IPS DF 6.9 (cell line): ENCODE measurements at places on chromosomes 7 and 10.

DNA sequence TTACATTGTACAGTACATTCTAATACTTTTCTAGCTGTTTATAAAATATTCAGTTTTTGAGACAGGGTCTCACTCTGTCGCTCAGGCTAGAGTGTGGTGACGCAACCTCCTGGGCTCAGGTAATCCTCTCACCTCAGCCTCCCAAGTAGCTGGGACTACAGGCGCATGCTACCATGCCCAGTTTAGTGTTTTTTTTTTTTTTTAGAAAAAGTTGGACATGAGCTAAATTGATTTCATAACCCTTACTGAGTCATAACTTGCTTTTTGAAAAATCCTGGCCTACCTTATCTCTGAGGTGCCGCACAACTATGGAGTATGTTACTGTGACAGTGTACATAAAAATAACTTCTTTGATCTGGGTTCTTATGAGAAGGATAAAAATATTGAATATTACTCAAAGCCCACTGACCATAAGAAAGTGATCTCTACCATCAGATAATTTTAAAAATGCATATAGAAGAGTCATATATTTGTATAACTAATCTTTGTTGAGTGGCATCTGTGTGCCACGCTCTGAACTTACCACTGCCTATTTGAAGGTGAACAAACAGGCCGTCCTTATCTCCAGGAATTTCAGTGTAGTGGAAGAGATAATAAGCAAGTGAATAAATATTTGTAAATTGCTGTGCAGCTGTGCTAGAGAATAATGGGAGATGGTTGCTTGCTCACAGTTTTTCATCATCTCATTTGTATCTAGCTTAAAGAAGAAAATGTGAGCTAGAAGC lies 73.2 kb downstream of the PPP1R9A start:
- no peak for DNase-seq

- DNase-seq: no peak
These were observed 49.1 kb upstream of the NPTX2 start for GRCh38 chr7:98567991-98568390.

- no peak for DNase-seq
These were observed 56.4 kb upstream of the ECHDC3 start for GRCh38 chr10:11685787-11686218.

- DNase-seq: no peak
These were observed 86.6 kb upstream of the KCTD7 start for GRCh38 chr7:66542049-66542448.

- DNase-seq: no peak
These were observed 87.9 kb downstream of the CUX1 start for GRCh38 chr7:101905203-101905865.

GRCh38 chr10:81884856-81885255 lies 9.9 kb downstream of the NRG3 start:
- no peak for DNase-seq

DNA sequence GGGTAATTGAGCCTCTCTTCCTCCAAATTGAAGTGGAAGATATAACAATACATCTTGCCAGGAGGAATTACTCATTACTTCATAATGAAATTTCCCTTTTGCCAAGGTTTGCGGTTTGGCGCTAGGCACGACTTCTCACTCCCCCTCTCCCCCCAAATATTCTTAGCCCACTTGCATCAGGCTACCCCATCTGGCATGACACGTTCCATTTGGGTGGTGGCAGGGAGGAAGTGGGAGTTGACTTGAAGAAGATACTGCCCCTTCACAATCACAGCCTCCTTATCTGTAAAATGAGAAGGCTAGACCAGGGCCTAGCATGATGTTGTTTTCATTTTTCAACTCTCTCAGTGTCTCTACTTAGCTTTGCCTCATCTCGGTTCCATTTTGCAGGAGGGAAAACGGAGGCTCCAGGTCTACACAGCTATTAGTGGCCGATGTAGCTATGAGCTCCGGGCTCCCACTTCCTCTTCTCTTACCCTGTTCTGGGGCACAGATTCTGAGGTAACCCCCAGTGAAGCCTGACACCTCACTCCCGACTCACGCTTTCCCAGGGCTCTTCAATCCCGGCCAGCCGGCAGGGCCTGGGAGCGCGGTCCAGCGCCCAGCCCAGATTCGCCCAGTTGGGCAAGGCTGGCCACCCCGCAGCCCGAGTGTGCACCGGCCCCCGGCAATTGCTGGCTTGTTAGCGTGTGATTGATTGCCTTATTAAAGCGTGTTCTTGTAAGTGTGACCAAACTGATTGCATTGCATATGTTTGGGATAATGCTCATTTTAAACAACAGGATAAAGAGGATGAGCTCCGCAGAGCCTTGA lies 6.5 kb downstream of the EVX1 start:
- no peak for DNase-seq

- no peak for DNase-seq
These were observed 896.5 kb downstream of the SORCS1 start for GRCh38 chr10:106268000-106268399.

DNA sequence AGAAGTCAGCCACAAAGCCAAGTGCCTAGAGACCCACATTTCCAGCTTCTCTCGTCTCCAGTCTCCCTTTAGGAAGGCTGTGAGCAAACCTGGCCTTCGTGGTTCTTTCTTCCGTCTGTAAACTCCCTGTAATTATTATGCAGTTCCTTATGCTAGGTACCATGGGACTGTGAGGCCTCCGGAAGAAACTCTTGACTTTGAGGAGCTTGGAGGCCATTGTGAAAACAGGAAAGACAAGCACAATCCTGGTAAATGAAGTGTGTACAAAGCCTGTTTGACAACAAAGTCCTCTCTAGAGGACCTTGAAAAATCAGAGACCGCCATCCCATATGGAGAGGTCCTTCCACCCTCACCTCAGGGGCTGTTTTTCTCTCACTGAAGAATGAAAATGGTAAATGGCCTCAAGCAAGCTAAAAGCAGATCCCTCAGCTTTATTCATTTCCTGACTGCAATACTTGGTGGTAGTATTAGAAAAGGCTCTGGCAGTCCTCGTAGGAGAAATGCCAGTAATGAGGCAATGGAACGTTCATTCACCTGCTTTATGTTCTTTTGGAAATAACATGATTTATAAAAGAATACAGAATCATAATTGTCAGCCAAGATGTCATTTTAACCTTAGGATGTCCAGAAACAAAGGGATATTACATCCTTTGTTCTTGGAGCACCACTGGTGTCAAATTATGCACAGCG lies 926.4 kb downstream of the LRMDA start:
- DNase-seq: no peak

DNA sequence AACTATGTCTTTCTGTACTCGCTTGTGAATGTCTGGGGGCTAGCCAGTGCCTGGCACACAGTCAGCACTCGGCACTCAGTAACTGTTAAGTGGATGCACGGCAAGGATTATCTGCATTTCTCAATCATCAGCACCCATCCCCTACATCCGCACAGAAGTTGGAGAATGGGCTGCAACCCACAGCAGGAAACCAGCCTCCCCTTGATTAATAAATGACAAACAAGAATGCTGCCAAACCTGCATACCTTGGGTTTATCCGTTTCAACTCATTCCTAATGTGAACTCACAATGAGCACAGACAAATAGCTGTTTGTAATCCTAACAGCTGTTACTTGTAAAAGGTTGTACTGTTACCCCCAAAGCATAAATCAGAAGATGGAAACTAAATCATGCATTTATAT lies 28.9 kb downstream of the PPP1R3C start:
- DNase-seq: no peak

DNA sequence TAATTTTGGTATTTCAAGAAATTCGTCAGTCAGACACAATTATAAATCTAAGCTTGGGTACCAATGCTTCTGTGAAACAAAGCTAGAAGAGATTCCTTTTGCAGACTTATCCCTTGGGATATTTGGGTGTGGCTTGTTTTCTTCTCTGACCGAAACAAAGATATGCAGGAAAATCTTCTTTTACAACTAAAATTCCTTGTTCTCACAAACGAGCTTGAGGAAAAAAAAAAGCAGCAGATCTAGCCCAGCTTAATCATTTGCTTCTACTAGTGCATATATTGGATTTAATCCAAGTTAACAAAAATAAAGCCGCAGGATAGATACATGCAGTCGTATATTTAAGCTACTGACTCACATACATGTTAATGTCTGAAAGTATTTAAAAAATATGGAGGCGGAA lies 104.2 kb downstream of the PRTFDC1 start:
- DNase-seq: no peak

DNA sequence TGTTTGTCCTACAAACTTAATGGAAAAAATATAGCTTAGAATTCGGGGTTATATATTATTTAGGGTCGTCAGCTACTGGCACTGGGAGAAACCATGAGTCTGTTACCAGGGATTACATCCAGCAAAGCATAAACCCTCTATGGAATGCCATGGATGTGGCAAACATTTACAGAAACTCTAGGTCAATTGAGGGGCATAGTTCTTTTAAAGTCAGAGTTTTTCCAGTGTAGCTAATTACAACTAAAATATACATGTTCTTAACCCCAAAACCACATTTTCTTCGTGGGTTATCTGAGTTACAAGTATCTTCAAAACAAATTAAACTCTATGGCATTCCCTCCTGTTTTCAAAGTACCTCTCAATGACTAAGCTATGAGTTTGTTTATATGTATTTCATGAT lies 99.3 kb upstream of the THSD7A start:
- no peak for DNase-seq

DNA sequence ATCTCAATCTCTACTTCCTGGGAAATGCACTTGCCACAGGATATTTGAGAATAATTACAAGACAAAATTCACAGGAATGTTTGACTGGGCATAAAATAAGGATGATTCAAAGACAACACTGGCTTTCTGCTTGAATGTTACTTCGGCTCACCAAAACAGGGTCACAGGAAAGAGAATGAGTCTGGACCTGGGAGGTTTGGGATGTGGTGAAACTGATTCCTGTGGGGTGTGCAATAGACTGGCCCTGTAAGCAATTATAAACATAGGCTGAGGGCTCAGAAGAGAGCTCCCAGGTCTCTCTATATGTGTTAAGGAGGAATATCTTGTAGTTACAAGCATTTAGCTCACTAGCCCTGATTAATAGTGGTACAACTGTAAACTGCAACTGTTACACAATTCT lies 613.9 kb upstream of the CELF2 start:
- no peak for DNase-seq

DNA sequence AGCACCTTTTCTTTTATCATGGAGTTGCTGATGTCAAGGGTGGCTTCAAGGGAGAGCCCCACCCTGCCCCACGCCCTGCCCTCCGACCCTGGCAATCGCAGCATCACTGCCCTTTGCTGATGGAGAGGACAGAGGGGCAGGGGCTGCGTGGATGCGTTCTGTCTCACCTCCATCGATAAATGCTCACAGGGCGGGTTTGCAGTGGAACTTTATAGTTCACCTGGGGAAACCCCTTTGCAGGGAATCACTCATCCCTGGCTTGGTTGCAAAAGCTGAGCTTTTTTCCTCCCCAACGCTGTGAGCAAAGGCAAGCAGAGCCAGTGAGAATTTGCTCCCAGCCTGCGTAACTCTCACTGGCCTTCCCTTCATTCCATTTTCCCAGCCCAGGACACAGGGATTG lies 176.8 kb downstream of the WDR37 start:
- no peak for DNase-seq

- DNase-seq: no peak
These were observed 147.3 kb downstream of the ARL4A start for GRCh38 chr7:12834782-12835181.

DNA sequence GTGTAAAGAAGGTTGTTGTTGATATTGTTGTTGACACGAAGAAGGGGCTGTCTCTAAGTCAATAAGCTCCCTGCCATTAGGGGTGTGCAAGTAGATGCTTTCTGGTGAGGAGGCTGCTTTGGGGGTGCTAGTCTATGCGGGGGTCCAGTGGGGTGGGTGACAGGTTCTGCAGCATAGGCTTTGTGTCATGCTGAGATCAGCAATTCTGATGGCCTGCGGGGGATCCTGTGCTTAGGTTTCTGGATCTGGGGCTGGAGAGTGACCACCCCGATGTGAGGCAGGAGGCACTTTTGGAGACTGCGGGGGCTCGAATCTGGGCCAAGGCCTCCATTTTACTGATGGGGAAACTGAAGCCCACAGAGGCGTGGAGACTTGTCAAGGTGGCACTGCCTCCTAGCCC lies 5.1 kb downstream of the AQP1 start:
- DNase-seq: no peak

- DNase-seq: no peak
These were observed 334 bp downstream of the ZNF800 start for GRCh38 chr7:127392182-127392565.

GRCh38 chr7:26458466-26459145 lies 166.9 kb downstream of the SNX10 start:
- no peak for DNase-seq

DNA sequence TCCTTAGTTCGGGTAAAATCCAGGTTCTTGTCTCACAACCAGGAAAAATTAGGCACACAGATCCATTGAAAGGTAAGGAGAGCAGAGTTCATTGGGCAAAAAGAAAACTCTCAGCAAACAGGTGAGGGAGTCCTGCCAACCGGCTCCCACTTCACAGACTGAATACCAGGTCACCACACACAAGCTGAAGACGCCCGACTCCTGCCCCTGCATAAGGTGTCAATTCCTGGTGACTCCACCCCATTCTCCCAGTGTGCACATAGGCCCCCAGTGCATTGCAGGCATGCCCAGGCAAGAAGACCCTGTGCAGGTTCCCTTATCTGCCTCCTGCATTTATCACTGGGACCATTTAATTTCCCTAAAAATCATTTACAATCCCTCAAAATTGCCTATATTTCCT lies 354.6 kb downstream of the LRRTM3 start:
- no peak for DNase-seq

DNA sequence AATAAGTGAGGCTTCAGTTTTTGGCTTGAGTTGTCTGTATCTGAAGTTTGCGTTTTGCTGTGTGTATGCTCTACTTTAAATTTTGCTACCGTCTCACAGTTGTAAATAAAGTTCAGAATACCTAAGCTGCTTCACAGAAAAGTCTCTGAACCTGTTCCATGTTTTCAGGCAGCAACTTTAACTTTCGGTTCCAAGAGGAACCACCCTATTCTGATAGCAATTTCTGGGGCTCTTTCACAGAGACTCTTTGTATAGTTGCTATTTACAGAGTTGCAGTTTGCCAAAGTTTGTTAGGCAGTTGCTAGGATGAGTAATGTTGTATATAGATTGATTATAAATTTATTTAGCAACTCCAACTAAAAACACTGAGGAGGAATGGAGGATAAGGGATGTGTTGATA lies 5.7 kb downstream of the FAM221A start:
- DNase-seq: no peak

DNA sequence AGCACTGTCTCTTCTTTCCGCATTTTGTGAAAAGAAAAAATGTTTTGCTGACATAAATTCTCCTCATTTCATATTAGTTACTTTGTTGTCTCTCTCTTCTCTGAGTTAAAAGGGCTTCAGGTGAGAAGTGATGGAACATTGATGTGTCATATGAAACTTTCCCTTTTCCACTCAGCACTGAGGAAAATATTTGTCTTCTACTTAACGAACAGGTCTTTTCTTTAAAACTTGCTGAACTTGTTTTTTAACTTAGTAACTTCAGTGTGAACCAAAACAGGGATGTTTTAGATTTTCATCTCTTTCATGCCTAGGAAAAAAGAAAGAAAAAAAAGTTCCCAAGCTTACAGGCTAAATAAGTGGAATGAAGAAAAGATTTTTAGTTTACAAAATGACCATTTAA lies 19.0 kb upstream of the TSPAN12 start:
- no peak for DNase-seq
